ENCODE measurements at places on chromosomes 5 and 9. TPM values are rescaled to one million over a fixed set of nuclear protein-coding genes. Genes with fewer than 3 reads are reported as not detected.

The CCDC192 gene
- 0.33 TPM for total RNA-seq

The IFNA21 gene
- total RNA-seq: not detected

The KIAA1191 gene
- 124 TPM for total RNA-seq

The SPATA31D4 gene
- total RNA-seq: not detected

The NPR3 gene
- total RNA-seq: 0.99 TPM

The GKAP1 gene
- 13.0 TPM for total RNA-seq

The BARHL1 gene
- not detected for total RNA-seq

The PCDHGA6 gene
- 6.8 TPM for total RNA-seq

The ZNF483 gene
- 11.0 TPM for total RNA-seq

The SPINK6 gene
- total RNA-seq: not detected

The QRFP gene
- total RNA-seq: not detected

The ZNF879 gene
- total RNA-seq: 5.0 TPM

The OGN gene
- 16.5 TPM for total RNA-seq

The PALM2AKAP2 gene
- 4.6 TPM for total RNA-seq

The PNPLA7 gene
- total RNA-seq: 4.2 TPM

The PFN3 gene
- not detected for total RNA-seq

The FSD1L gene
- 2.7 TPM for total RNA-seq

The RNF14 gene
- 69.3 TPM for total RNA-seq

The ZNF454 gene
- total RNA-seq: 4.7 TPM

The DOCK8 gene
- 49.9 TPM for total RNA-seq

The SLC46A2 gene
- total RNA-seq: 0.42 TPM

The ASB6 gene
- total RNA-seq: 28.4 TPM

The PCDHAC1 gene
- total RNA-seq: 5.0 TPM

The SLC25A48 gene
- total RNA-seq: 0.40 TPM

The EIF4E1B gene
- total RNA-seq: not detected

The SH3PXD2B gene
- total RNA-seq: 66.5 TPM

The PCDHAC2 gene
- total RNA-seq: 17.0 TPM

The IFT74 gene
- 16.6 TPM for total RNA-seq

The OTP gene
- total RNA-seq: not detected

The IFNK gene
- total RNA-seq: not detected
